ENCODE measurements at places on chromosomes 3 and 15.

- no peak for DNase-seq
These were observed 22.0 kb downstream of the CMTM6 start for GRCh38 chr3:32480604-32481003.

GRCh38 chr3:64238971-64239667 is 13.9 kb upstream of the PRICKLE2 start:
- no peak for DNase-seq

DNA sequence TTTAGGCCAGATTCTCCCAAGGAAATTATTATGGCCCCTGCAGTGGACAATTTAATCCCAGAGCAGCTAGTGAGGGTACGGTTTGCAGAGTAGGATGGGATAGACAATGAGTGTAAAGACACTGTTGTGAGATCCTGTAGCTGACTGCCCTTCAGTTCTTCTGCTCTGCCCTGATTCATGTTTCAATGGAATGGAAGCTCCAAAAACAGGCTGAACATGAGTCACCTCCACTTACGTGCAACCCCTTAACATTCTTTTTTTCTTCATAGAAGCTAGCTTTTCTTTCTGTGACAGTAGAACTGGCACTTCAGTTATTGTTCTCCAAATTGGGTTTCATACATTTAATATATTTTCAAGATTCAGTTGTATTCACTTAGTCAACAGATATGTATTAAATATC is 32.1 kb downstream of the CLDN18 start:
- DNase-seq, result no peak

- no peak for DNase-seq
These were observed 340.7 kb downstream of the RAP2B start for GRCh38 chr3:153502682-153503081.

- peak; percentile 16 for DNase-seq
These were observed 8.3 kb downstream of the B3GALNT1 start for GRCh38 chr3:161096771-161097367.

DNA sequence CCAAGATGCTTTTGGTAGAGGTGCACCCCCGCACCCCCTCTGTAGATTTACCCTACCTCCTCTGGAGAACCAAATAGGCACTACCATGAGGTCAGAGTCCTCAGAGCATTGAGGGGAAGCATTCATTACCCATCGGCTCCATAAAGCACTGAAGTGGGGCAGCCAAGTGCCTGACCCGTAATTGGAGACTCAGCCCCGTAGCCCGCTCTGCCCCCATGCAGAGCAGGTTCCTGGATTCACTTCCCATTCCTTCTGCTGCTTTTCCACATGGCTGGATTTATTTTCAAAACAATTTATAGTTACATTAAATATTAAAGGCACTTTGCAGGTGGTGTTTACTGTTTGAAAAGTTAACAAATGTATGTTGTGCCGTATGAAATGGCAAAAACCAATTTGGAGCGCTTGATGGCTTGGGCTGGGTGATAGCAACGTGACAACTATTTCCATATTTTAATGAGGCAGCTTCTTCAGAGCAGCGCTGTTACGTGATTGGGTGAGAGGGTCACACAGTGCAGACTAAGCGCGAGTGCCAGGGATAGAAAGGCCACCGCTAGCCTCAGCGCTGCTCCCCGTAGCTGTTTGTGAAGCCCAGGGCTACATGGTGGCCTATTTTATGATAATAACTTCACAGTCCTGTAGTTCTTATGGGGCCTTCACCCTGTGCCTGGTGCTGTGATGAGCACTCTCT is 373.8 kb upstream of the PROK2 start:
- no peak for DNase-seq

DNA sequence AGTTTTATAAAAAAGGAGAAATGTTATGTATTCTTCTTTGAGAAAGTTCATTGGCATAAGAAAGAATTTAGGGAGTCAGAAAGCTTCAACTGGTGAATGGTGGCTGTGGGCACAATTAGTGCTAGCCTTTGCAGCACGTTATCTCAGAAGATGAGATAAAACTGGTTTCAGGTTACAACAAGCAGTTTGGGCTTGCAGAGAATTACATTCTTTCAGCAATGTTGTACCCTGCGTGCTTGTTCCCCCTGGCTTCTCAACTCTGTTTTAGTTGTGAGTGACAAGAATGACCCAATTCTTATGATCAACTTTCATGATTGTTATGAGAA is 31.6 kb upstream of the ACP3 start:
- DNase-seq, result no peak

GRCh38 chr3:72890166-72890925 is 2.5 kb downstream of the GXYLT2 start:
- DNase-seq, result no peak

GRCh38 chr3:64422932-64423331 is 197.7 kb upstream of the PRICKLE2 start:
- no peak for DNase-seq

DNA sequence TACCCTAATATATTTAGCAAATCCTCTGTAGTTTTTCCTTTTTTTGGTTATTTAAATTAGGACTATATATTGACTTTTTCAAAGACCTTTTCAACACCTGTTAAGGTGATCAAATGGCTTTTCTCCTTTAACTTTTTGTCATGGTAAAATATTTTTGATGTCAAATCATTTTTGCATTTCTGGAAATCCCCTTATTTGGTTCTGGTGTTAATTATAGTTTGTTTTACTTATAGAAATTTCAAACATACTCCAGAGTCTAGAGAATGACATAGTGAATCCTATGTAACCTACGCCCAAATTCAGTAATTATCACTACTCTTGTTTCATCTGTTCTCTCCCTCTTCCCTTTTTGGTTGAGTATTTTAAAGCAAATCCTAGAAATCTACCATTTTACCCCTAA is 121.3 kb upstream of the TBL1XR1 start:
- no peak for DNase-seq

DNA sequence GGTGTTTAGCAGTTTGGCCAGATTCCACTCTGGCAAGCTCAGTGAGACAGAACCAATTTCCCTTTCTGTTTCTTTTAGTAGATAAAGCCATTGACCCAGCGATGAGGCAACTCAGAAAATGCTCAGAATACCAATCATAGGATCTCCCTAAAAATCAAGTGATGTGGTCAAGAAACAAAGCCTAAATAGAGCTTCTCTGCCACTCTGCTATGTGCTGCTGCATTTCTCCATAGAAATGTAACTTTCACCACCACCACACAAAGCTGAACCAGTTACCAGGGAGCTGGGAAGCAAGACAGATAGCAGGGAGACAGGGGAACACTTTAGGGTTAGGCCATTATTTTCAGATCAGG is 109.8 kb downstream of the RPL22L1 start:
- no peak for DNase-seq

GRCh38 chr3:13507570-13508339 is 27.6 kb downstream of the HDAC11 start:
- DNase-seq, result no peak

GRCh38 chr3:156862338-156862737 is 36.2 kb downstream of the LEKR1 start:
- no peak for DNase-seq

GRCh38 chr3:4992118-4992517 is 12.9 kb downstream of the BHLHE40 start:
- DNase-seq, result no peak

DNA sequence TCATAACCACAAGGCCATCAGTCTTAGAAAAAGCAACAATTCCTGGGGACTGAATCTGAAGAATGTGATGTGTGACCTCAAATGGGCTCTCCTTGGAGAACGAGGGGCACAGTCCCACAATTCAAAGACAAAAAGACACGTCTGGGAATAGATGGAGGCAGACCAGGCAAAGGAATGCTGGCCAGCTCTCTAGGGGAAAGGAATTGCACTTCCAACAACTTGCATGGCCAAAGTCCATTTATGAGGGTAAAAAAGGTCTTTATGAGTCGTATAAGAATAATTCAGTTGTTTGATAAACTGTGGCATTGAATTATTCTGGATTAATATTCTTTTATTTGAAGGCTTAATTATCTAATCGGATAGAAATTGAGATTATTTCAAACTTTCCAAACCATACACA is 180.5 kb upstream of the FEZF2 start:
- DNase-seq, result no peak

- DNase-seq, result no peak
These were observed 59.7 kb downstream of the RLBP1 start for GRCh38 chr15:89161666-89162065.

- no peak for DNase-seq
These were observed 504.9 kb upstream of the SEMA6D start for GRCh38 chr15:47212222-47213010.

DNA sequence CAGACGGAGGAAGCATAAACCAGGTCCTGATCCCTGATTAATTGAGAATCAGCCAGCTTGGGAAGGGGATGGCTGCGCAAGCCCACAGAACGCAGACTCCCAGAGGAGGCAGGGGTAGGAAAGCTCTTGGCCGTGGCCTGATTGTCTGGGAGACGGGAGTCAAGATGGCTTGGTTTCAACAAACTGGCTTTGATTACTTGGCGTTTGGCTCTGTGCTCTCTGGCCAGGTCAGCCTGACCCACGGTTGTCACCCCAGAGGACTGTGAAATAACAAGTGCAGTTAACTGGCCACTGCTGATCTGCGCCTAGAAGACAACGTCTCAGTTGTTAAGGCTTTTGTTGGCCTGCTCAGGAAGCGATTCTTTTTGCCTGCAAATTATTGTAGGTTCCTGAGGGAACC is 387.0 kb upstream of the PROK2 start:
- DNase-seq, result no peak

GRCh38 chr3:57025237-57025636 is 35.2 kb upstream of the SPATA12 start:
- no peak for DNase-seq

DNA sequence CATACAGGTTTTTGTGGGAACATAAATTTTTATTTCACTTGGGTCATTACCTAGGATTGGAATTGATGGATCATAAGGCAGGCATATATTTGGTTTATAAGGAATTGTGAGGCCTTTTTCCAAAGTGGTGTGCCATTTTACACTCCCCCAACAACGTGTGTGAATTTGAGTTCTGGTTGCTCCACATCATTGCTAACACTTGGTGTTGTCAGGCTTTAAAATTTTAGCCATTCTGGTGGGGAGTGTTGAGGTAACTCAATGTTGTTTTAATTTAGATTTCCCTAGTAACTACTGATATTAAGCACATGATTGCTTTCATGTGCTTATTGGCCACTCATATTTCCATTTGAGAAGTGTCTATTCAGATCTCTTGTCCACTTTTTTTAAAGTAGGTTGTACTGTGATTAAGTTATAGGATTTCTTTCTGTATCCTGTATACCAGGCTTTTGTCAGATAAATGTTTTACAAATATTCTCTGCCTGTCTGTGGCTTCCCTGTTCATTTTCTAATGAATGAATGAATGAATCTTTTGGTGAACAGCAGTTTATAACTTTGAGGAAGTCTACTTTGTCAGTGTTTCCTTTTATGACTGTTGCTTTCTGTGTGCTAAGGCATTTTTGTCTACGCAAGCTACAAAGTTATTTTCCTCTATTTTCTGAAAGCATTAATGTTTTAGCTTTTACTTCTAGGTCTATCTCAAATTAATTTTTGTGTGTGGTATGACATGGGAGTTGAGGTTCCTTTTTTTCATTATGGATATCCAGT is 17.9 kb upstream of the NR2C2 start:
- no peak for DNase-seq

DNA sequence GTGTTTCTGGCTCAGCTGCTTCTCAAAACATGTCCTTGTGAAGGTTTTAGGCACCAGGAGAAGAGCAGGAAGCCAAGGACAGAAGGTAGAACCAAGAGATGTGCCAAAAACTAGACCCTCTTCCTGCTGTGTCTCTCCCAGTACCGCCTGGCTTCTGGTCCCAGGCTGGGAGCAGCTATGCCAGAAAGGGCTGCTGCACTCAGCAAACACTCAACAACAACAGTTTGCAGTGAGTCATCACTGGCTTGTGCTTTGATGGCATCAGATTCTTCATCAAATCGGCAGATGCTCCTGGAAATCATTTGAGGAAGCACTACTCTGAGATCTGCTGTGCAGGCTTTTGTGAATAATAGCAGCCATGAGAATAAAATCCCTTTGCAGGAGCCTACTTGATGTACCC is 63.2 kb downstream of the DGKG start:
- DNase-seq, result no peak

DNA sequence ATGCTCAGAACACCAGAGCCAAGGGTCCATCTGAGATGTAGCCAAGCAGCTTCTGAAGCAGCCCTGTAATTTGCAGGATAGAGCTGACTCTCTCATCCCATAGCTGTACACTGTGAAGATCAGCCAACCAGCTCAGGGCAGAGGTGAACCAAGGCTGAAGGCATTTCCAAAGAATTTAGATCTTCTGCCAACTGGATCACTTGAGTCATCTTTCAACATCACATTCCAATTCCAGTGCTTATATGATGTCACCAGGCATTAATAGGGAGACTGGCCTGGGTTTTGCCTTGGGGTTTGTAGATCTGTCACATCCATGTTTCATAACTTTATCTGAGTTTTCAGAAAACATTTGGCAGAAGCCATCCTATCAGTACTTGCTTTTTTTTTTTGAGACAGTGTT is 98.2 kb downstream of the NR2F2 start:
- DNase-seq, result no peak

DNA sequence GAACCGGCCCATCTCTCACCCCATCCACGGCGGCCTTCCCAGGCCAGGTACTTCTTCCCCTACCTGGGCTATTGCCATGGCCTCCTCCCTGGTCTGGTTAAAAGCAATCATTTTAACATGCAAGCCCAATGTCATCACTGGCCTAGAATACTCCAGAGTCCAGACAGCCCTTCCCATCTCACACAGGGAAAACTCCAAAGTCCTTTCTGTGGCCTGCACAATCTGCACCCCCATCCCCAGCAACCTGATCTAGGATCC is 45.8 kb upstream of the SLCO2A1 start:
- no peak for DNase-seq

DNA sequence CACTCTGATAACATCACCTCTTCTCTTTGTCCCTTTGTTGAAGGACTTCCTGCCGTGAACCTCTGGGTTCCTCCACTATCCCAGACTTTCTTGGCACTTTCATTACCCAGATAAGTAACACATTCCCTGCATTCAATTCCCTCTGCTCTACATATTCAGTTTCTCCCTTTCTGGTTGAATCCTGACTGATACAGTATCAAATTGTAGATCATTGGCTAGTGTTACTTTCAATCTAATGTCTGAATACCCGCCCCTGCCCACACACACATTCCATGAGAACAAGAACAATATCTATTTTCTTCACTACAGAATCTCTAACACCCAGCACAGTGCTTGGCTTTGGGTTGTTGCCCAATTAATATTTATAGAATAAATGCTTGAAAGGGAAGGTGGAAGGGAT is 163.5 kb downstream of the ABHD5 start:
- no peak for DNase-seq

DNA sequence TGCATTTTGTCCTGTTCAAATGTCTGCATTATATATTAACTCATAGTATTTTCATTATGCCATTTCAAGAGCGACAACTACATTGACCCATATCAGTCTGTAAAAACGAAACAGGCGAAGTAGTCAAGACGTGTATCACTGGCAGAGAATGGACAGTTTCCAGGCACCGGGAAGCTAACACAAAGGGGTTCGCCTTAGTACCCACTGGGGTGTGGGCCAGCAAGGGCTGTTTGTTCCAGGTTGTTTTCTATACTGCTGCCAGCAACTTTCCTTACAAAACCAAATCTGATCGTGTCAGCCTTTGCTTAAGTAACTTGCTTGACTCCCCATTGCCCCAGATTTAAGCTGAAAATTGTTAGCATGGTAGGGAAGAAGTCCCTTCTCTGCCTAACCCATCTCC is 87.1 kb downstream of the CGNL1 start:
- DNase-seq, result no peak

Measured in activated CD4-positive, alpha-beta T cell treated with anti-CD3 and anti-CD28 coated beads for 4 hours (primary cell).